ENCODE measurements at places on chromosomes 2 and 18.

GRCh38 chr2:174839662-174840061, 75.4 kb upstream of the CHRNA1 start:
- DNase-seq = no peak

DNA sequence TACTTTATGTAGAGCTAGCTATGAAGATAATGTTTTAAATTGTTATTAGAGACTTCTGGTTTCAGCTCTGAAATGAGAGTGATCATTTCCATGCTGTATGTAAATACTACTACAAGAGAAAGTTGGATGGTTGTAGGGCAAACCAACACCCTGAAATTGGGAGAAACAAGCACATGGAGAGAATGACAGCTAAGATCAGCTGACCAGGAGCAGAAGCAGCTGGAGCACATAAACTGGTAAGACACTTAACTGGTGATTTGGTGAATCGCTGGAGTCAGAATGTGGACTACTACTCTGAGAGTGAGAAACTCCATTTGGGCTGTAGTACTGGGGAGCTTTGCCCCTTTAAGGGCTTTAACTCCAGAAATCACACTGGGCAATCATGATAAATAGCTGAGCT, 226.8 kb downstream of the RND3 start:
- no peak for DNase-seq

DNA sequence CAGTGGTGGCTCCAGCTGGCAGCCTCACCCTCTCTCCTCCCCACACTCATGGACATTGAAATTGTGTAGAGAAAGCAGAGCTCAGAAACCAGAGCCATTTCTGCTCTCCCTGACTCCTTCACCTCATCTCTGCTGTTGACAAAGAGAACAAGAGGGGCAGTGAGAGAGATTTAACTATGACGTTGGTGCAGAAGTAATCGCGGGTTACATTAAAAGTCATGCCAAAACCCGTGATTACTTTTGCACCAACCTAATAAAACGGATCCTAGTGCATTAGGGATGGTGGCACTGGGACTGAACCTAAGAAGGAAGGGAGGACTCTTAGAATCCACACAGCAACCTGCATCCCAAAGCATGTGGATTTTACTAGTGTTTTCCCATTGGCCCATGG, 113.3 kb upstream of the CDC42EP3 start:
- DNase-seq = no peak

DNA sequence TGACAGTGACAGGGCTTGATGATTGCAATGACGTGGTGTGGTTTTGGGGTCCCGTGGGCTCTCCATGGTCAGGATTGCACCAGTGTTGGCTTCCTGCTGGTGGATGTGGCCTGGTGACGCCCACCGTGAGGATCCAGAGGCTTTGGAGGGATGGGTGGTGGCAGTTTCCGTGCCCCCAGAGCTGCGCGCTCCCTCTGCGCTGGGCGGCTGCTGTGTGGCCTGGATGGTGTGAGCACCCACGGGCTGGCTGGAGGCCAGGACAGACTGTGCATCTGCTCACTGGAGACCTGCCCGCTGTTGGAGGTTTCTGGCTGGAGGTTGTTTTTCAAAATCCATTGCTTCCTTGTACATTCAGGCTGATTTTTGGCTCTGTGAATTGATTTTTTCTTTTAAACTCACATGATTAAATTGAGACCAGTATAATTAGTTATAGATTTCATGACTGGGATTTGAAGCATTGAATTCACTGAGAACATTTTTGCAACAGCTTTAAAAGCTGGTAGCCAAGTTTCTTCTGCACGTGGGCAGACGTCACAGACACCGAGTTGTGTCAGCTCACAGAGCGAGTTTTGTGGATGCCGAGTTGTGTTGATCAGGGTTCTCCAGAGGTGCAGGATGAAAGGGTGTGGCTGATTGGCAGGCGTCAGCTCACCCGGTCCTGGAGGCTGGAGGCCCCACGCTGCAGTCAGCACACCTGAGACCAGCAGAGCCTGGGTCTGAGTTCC, 72.7 kb downstream of the KCNG2 start:
- no peak for DNase-seq

GRCh38 chr2:110157153-110157793, 41.7 kb upstream of the MALL start:
- DNase-seq = peak; percentile 77

DNA sequence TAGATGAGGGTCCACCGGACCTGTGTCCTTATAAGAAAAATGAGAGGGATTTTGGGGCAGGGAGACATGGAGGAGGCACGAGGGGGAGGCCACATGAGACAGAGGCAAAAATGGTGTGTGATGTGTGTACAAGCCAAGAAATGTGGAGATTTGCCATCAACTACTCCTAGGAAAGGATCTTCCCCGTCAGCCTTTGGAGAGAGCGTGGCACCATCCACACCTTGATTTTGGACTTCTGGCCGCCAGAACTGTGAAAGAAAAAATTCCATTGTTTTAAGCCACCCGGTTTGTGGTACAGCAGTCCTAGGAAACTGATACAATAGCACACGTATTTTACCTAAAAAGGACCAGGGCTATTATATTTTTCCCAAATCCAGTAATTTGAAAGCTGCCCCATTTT, 829.0 kb upstream of the SALL3 start:
- no peak for DNase-seq

- peak; percentile 95 for DNase-seq
Measured at GRCh38 chr2:24721470-24721869, 71.7 kb downstream of the PTRHD1 start.

DNA sequence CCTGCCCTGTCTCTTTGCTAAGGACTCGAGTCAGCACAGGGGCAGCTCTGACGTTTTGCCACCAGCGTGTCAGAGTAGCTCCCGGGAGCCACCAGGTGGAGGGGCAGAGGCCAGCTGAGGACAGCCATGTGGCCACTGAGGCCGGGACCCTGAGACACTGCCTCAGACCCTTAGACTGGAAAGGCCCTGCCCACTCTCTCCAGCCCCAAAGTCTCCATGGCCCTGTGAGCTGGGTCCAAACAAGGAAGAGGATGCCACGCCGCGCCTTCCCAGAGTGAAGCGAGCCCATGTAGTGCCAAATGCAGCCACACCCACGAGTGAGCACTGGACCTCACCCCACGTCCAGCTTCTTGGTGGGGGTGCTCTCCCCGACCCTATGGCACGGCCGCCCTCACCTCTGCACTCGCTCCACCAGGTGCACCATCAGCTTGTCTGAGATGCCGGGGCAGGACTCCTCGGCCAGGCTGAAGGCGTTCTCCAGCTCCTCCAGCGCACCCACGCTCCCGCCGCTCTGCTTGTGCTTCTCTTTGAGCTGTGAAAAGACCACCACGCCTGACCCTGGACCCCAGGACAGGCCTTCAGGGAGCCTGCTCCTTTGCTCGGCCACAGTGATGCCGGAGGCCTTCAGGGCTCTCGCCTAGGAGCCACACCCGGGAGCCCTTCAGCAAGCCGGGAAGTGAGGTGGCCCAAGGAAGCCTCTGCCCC, 12.2 kb downstream of the STK25 start:
- DNase-seq = no peak

GRCh38 chr2:205139822-205140463, 542.4 kb upstream of the NRP2 start:
- DNase-seq = no peak

- DNase-seq = no peak
Measured at GRCh38 chr2:181467966-181468707, 11.0 kb downstream of the ITGA4 start.

DNA sequence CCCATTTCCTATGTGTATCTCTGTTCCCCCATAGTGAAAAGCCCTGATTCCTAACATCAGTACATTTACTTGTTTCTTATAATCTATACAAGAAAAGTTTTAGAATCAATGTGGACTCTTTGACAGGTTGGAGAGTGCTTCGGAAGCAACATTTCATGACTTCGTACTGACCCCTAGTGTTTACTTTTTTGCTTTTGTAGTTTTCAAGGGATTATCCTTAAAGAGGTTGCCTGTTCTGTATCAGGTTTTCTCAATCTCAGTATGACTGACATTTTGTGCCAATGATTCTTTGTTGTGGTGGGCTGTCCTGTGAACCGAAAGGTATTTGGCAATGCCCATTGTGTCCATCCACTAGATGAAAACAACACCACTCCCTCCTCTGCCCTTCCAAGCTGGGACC, 43.3 kb upstream of the SERPINB2 start:
- DNase-seq = peak; percentile 85

DNA sequence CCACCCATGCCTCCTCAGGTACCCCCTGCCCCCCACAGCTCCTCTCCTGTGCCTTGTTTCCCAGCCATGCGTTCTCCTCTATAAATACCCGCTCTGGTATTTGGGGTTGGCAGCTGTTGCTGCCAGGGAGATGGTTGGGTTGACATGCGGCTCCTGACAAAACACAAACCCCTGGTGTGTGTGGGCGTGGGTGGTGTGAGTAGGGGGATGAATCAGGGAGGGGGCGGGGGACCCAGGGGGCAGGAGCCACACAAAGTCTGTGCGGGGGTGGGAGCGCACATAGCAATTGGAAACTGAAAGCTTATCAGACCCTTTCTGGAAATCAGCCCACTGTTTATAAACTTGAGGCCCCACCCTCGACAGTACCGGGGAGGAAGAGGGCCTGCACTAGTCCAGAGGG, 803 bp upstream of the DES start:
- DNase-seq = no peak

DNA sequence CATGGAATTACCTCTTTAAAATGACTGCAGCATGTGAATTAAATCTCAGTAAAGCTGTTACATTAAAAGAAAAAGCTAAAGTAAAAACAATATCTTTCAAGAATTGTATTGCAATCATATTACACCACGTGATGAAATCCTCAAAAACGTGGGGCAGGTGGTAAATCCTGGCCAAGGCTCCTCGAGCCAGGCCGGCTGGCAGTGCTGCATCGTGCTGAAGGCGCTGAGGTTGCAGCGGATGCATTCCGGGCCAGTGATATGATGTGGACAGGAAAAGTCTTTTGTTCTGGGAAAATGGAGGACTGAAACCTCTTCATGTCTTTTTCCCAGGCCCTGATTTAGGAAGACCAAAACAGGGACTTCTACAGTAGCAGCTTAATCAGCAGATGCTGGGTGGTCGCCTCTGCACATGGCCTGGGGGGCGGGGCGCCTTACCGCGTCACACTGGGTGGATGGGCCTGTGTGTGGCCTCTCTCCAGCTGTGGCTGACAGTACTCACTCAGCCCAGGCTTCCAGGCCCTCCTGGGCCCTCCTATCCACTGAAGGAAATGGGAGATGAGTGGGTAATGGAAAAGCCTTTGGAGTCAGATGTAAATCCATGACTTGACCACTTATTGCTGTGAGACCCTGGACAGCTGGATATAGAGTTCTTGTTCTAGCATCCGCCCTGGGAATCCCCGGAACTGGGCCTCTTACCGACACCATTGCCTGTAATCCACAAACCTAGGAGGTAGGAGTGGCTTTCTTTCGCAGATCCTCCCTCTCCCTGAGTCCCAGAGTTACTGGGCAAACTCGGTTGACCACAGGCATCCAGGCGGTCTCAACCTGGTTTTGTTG, 45.1 kb downstream of the PROC start:
- no peak for DNase-seq

DNA sequence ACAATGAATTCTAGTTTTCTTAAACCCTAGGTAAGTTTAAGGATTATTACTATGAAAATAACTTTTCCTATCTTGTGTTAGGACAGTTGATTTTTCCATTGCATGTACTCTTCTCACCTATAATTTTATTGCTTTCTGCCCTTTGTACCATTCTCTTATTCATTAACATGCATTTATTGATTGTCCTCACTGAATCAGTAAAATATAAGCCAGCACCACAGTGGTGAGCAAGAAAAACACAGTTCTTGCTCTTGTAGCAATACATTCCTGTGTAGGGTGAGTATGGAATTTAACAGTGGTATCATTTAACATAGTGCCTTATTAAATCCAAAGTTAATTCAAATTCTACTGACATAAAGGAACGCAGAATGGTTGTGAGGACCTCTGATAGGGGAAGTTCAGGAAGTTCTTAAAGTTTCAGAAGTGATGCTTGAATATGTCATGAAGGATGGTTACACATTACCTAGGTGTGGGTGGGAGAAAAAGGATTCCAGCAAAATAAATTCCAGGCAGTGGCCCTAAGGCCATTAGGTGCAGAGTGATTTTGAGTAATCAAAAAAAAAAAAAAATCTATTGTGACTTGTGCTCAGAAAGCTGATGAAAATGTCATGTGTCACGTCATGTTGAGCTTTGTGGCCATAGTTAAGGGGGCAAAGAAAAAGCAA, 104.7 kb upstream of the DSEL start:
- no peak for DNase-seq

DNA sequence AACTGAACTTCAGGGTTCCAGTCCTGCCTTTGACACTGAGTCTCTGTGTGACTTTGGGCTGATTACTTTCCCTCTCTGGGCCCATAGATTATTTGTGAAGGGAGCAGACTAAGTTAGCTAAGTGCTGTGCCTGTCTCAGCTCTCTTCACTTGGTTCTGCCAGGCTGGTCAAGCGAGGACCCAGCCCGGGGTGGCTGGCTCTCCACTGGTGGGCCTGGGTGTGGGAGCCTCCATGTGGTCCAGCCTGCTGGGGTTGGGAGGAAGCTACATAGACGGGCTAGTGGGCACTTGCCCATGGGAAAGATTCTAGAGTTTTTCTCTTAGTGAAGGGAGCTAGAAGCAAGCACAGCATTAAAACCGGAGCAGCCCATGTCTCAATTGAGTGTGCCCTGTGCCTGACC, 59.0 kb downstream of the DYSF start:
- no peak for DNase-seq

DNA sequence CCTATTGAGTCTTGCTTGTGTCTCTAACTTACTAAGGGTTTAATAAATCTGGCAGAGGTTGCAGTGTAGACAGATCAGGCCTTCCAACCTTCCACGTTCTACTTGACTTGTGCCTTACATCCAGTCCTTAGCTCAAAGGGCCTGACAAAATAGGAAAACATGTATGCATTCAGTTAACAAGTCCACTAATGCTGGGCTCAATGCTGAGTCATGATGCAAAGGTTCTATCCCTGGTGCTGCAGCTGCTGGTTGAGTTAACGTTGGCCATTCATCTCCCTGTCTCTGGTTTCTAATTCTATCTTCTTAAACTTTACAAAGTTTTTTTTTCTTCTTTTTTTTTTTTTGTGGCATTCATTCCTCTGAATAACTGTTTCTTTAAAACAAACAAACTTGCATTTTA, 46.3 kb upstream of the ITGB6 start:
- DNase-seq = no peak

DNA sequence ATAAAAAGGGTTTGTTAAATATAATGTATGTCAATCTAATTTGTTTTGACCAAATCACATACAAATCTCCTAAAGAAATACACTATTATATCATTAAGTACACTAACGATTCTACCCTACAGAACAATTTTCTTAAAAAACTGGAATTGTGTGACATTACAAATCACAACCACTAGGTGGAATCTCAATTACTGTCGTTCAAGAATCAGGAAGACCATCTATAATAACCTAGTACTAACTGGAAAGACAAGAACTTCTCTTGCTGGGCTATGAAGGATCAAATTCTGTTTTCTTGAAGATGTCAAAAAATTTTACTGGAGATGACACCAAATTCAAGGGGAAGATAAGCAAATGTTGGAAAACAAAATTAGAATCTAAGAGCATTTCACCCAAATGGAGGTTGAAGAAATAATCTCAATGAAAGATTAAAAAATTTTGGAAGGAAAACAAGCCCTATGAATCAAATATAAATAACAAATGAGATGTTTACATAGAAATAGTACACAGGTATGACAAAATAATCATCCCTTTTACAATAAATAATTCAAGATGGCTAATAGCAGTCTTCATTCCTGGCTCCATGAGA, 110.9 kb downstream of the STK39 start:
- peak; percentile 60 for DNase-seq

GRCh38 chr2:96501886-96502810, 3.0 kb downstream of the NEURL3 start:
- no peak for DNase-seq

Data from adipocyte (in vitro differentiated cells).